ENCODE measurements at places on chromosomes 11 and 22.

DNA sequence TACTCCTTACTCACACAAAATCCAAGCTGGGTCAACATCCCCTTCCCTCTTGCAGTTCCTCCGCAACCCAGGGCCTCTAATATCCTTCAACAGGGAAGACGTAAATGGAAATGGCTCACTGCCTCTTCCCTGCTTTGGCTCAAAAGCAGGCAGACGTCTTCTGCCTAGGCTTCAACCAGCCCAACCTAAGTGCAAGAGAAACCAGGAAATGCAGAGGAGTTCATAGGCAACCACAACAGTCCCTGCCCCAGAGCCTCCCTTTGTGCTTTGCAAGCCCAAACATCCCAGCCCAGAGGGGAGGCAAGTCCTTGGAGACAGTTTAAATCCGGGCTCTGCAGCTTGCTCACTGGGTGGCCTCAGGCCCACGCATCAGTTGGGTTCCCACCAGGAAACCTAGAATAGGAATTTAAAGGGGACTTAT, 33.3 kb downstream of the CD6 start:
- peak; percentile 36 for DNase-seq

GRCh38 chr22:19753996-19754700, 6.4 kb upstream of the TBX1 start:
- no peak for DNase-seq

DNA sequence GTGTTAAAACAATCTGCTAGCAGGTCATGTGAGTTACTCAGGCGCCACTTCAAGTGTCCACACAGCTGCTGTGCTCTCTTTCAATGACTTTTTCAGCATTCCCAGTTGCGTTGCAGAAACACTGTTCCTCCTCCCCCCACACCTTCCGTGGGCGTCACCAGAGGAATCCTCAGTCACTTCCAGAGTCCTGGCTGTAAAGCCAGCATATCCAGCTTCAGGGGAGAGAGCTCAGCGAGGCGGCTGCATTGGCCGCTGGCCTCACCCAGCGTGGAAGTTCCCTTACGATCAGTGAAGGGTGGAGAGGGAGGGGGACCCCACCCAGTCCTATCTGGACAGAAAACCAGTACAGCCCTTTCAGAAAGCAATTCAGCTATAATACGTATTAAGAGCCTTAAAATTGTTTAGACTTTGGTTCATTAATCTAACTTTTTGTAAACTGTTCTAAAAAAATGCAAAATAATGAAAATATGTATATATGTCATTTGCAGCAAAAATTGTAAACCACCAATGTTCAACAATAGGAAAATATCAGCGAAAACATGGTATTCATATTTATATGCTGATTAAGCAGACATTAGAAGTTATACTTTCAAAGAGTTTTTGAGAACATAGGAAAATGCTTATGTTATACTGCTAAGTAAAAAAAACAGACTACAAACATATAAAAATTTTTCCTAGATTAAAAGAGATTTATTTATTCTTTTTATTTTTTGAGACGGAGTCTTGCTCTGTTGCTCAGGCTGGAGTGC, 2.8 kb upstream of the ANO9 start:
- peak; percentile 79 for DNase-seq

DNA sequence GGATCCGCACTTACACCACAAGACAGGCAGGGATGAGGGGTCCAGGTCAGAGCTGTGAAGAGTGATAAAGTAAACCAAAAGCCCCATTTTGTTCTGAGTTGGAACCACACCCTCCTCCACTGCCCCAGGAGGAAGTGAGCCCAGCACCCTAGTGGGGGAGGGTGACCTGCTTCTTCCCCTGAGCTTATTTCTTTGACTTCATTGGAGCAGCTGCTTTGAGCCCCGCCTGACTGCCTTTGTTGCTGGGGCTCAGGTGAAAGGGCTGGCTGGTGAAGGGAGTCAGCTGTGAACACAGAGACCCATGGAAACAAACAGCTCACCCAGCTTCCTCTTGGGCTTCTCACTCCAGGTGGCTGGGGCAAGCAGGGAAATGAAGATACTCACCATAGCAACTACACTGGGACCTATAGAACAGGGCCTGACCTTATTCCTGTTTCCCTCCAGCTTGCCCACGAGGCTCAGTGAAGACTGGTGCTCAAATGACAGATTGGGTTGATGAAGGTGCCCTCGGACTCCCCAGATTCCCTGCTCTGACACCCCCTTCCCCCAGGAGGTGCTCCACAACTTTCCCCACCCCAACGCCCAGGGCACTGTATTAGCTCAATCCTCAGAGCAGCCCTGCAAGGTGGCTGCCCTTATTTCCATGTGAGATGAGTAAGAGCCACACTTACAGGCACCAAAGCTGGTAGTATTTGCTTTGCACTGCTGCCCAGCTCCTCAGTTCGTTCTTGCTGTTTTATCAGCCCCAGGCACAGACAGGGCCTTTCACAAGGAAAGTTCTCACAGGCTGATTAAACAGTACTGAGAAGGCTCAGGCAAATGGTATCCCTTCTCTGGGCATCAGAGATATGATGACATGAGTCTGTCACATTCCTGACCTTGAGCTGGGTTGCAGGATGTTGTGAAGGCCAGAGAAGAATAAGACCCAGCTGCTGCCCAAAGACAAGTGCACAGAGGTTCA, 2.4 kb downstream of the UCP2 start:
- peak; percentile 96 for DNase-seq

GRCh38 chr22:49528420-49528720, 299.3 kb downstream of the BRD1 start:
- DNase-seq = peak; percentile 26

DNA sequence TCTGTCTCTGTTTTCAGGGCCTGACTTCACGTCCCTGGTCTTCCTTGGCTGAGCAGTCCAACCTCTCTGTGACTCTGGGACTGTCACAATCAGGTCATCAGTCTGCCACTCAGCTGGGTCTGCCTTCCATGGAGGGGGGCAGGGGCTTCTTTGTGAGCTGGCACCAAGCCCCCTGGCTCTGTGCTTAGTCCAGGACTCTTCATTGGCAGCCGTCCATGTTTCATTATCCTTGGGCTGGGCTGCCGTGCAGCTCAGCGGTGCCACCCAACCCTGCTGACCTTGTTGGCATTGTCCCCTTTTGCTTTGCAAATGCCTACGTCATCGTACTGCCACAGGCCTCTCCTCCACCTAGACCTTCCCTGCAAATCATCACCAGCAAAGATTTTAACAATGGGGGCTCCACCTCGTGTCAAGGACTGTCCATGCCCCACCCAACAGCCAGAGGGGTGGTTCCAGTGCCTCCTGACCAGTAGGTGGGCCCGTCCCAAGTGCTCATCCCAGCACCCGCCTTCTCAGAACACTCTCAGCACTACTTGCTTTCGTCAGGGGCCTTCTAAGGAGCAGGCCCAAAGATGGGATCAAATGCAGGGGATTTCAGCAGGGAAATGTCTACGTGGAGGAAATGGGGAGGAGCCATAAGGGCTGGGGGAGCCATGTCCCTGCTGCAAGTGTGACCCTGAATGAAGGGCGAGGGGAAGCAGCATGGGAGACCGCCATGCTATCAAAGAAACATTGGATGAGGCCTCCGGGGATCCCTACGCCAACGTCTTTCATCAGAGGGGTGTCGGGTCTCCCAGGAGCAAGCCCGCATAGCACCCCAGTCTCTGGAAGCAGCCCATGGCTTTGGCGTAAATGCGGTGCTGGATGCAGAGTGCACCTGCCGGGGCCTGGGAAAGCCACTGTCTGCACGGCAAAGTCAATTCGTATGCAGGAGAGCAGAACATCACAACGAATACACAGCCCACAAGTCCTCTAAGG, 18.2 kb downstream of the KRTAP5-6 start:
- DNase-seq = no peak

GRCh38 chr11:88484873-88485621, 147.5 kb upstream of the CTSC start:
- DNase-seq = no peak

- no peak for DNase-seq
Measured at GRCh38 chr11:62817129-62817528, 11.9 kb upstream of the NXF1 start.

- no peak for DNase-seq
Measured at GRCh38 chr11:59423835-59424234, 2.4 kb downstream of the OR5A2 start.

DNA sequence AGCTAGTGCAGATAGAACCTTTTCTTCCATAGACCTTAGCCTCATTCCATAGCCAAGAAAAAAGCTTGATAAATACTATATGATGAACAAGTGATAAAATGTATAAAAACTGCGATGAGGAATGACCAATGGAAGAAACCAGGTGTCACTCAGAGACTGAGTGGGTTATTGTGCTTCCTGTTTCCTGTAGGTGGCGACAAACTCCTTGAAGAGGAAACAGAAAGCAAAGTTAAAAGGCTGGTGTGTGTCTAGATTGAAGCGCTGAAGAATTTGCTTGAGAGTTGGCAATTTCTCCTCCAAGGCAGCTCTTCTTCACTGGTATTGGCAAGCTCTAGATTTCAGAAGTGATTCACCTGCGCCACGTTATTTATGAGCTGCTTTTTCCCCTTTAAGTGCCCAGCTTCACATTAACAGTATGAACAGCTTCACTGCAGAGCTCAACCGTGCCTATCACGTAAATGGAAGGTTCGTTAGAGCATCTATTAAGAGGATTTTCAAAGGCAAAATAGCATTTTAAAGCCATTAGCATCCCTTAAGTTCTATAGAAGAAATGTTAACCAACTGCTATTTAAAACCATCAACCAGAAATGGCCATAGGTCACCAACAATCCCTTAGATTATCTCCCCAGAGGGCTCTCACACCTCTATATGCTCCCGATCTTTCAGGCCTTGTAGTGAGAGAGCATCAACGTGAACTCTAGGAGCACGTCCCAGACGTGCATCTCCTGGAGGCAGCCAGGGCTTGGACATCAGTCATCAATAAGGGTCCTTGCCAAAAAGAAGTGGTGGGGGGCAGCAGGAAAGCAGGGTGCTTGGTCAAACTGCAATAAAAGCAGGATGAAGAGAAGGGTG, 179.4 kb downstream of the CADM1 start:
- peak; percentile 43 for DNase-seq

- no peak for DNase-seq
Measured at GRCh38 chr11:116492600-116492999, 280.2 kb downstream of the BUD13 start.

- no peak for DNase-seq
Measured at GRCh38 chr11:61468002-61468401, 38.1 kb downstream of the SDHAF2 start.

- DNase-seq = no peak
Measured at GRCh38 chr11:42841556-42841955, 470.2 kb upstream of the API5 start.

DNA sequence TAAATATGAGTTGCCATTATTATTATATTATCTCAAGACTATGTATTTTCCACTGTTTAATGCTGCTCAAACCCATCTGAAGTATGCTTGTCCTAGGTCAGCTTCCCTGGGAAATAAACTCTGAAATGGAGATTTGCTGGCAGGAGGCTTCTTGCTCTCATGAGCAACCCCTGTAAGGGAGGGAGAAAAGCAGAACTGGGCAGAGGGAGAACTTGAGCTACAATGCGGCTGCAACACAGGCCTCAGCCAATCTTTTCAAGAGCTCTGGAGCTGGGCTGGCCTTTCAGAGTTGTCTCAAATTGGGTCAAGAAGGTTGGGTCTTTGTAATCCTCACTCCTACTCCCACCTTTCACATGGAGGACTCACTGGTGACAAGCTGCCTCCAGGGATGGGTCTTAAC, 412.6 kb downstream of the TENM4 start:
- DNase-seq = no peak

- no peak for DNase-seq
Measured at GRCh38 chr11:81444297-81444696, 1289.4 kb downstream of the FAM181B start.

DNA sequence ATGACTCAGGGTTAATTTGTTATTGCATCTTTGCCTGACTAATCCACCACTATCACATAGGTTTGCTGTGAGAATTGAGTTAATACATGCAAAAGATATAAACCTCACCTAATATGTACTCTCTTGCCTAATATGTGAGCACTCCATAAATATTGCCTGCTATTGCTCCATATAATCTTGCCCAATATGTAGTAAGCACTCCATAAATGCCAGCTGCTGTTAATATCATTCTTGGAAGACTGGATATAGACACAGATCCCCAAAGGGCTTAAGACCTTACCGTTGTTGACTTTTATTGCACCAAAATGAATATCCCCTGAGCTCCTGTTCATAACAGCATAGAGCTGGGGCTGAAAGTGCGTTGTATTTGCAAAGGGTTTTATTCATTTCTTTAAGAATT, 27.0 kb upstream of the LRRC55 start:
- DNase-seq = no peak

DNA sequence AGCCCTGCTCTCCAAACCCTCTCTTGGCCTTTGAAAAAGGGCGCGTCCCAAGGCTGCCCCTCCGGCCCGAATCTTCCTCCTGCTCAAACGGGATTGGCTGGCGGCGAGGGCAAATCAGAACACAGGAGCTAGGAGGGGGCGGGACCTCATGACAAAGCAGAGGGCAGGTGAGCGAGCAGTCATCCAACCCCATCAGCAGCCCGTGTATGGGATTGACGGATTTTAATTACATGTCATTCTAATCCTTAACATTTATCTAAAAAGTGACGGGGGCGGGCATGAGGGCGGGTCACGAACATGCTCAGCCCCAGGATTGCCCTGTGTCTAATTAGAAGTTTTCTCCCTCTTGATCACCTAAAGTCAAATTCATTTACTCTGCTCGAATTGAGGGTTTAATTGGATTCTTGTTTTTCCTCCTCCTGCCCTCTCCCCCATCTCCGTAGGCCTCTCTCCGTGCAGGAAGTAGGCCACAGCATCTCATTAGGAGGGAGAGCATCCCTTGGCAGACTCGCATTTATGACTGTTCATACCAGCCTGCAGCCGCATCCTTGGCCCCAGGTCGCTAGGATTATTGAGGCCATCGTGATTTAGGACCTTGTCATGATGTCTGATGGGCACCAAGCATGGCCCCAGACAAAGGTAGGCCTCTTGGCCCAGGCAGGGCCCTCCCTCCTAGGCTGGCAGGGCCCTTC, 147.1 kb downstream of the CHST1 start:
- no peak for DNase-seq

All from DMS153 (cell line).